ENCODE measurements at places on chromosomes 7 and 10. TPM values are rescaled to one million over a fixed set of nuclear protein-coding genes. Genes with fewer than 3 reads are reported as not detected.

DNA sequence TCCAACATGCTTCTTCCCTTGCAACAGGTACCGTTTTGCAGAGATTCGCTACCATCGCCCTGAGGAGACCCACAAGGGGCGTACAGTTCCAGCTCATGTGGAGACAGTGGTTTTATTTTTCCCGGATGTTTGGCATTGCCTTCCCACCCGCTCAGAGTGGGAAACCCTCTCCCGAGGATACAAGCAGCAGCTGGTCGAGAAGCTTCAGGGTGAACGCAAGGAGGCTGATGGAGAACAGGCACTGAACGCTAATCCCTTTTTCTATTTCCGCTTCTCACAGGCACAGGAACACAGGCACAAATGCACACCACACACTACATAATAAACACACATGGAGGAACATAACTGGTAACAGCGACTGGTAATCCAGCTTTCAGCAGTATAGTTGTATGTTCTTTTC, 35.2 kb downstream of the CCAR1 start:
- no peak for DNase-seq

GRCh38 chr7:3949242-3949640, 648.2 kb downstream of the SDK1 start:
- no peak for DNase-seq

CFAP43 gene
- 0.25 TPM for total RNA-seq

- DNase-seq, result no peak
Measured at GRCh38 chr7:77697535-77697831, 1.2 kb downstream of the RSBN1L start.

SFMBT2 gene
- 12.5 TPM for total RNA-seq

SSC4D gene
- total RNA-seq, result not detected

GRCh38 chr10:18142151-18142550, 1.9 kb downstream of the CACNB2 start:
- no peak for DNase-seq

EGFR gene
- 130 TPM for total RNA-seq

- no peak for DNase-seq
Measured at GRCh38 chr7:84122582-84123360, 71.8 kb downstream of the SEMA3A start.

DENND10 gene
- total RNA-seq, result 42.2 TPM

DNA sequence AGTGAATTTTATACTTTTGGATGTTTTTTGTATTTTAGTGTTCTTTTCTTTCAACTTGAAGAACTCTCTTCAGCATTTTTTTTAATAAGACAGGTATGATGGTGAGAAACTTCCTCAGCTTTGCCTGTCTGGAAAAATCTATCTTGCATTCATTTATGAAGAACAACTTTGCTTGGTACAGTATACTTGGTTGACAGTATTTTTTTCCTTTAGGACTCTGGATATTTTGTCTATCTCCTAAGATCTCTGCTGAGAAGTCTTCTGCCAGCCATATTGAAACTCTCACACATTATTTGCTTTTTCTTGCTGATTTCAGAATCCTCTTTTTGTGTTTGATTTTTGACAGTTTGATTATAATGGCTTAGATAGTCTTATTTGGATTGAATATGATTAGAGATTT, 405.0 kb upstream of the GHITM start:
- no peak for DNase-seq

DNA sequence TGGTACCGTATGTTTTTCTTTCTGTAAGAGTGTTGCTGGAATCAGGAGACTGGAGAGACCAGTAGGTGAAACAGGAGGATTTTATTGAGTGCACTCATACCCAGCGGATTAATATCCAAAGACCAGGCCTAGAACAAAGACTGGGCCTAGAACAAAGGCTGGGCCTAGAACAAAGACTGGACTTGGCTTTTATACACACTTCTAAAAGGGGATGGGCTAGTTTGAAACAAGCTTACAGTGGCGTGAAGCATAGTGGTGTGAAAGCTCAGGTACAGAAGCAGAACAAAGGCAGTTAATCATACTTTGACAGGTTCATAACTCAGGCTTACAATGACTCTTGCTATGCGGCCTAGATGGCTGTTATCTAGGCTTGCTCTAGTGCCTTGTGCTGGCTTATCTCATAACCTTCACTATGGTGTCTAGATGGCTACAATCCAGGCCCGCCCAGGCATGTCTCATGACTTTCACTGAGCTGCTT, 67.7 kb downstream of the TRIM24 start:
- DNase-seq, result no peak

EBLN1 gene
- total RNA-seq, result not detected

GRCh38 chr7:133796782-133797745, 330.1 kb upstream of the LRGUK start:
- DNase-seq, result no peak

- no peak for DNase-seq
Measured at GRCh38 chr10:23432639-23433038, 6.2 kb upstream of the OTUD1 start.

GRCh38 chr7:151330661-151331060, 11.0 kb upstream of the NUB1 start:
- DNase-seq, result no peak

IL15RA gene
- total RNA-seq, result 41.0 TPM

AKR1E2 gene
- total RNA-seq, result 3.7 TPM

DNA sequence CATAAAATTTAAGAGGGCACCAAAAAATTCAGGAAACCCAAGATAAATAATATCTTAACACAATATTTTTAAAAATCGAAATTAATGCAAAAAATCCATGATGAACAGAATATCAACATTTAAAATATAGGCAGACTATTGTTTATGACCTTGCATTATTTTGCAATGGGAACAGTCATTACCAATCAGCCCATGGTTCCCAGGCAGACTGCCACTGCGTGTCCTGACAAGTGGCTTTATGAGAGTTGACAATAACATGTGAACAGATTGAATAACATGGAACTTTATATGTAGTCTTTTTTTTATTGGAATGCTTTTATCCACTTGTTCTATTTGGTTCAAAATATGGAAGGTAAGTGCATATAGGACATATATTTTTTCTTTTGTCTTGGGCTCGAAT, 3.1 kb upstream of the AVPI1 start:
- DNase-seq, result no peak

GRCh38 chr7:87564296-87564963, 36.3 kb downstream of the ABCB1 start:
- no peak for DNase-seq

DNA sequence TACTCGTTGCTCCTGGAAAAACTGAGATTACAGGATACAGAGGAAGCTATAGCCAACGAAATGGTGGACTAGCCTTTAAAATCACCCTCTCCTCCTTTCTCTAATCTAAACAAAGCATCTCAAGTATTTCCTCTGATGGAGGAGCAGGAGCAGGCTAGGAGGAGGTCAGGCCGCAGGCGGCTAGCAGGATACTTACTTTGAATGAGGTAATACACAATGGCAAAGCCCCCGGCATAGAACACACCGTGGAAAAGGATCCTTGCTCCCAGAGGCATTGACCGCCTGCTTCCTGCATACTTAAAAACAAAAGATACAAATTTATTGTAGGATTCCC, 64.4 kb downstream of the STK17A start:
- DNase-seq, result no peak

- DNase-seq, result no peak
Measured at GRCh38 chr10:853017-853416, 78.5 kb downstream of the LARP4B start.

DNA sequence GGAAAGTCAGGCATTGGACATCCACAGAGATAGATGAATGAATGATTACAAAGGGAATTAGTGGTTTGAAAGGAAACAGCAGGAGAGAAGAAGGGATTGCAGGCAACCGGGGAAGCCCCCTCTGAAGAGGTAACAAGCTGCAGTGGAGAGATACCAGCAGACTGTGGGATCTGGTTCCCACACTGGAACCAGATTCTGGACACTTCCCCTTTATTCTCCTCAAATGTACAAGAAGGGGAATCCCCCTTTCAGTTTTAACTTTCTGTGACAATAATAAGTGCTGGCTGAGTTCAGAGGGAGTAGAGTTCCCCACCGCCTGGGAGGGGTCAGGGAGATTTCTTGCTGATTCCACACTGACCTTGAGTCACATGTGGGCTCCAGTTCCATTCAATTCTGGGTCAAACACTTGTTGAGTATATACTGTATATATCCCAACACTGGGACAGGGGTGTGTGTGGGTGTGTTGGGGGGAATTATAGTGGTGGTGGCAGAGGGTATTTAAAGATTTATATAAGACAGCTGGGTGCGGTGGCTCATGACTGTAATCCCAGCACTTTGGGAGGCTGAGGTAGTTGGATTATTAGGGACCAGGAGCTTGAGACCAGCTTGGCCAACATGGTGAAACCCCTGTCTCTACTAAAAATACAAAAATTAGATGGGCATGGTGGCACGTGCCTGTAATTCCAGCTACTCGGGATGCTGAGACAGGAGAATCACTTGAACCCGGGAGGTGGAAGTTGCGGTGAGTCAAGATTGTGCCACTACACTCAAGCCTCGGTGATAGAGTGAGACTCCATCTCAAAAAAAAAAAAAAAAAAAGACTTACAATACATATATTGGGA, 16.5 kb upstream of the DDIT4 start:
- DNase-seq, result no peak

Measured in vagina (tissue), 2 donors.